Activated CD4-positive, alpha-beta T cell treated with anti-CD3 and anti-CD28 coated beads, Interleukin-2, amount 50 U/mL, for 4 hours (primary cell): ENCODE measurements at places on chromosomes 7 and 10.

DNA sequence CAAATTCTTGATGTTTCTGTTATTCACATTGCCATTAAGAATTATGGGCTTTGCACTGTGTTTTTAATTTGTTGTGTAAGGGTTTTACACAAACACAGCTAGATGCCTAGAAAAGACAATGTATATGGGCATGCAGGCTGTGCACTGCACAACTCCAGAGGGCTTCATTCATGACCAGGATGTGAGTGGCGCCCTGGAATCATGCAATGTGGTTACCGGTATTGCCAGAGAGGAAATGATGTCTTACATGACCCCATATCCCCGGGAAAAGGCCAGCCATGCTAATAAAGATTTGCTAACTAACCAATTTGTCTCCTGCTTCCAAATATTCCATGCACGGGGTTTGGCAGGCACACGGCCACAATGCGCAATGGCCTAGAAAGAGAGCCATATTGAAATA, 16.9 kb downstream of the KCNMA1 start:
- DNase-seq: no peak

DNA sequence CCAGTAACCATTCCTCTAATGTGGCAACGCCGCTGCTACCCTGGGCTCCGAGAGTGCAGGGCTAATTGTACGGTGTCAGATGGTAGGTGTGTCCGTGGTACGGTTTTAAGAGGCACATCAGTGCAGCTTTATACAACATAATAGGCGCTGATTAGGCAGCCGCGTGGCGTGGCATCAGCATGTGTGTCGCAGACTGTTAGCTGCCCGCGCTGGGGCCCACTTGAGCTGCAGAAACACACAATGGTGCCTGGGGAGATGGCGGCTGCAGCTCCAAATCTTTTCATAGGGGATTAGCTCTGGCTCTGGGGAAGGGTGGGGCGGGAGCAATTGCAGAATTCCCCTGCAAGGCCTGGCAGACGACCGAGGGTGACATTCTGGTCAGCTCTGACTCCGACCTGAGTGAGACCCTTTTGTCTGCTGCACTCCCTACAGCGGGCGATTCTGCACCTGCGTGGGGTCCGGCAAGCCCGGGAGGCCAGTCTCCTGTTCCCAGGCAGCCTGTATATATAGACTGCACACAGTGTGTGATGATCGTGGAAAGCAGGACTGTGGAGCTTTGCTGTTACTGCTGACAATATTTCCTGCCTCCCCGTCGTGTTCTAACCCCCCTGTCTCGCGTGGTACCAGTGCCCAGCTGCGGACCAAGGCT, 722.7 kb upstream of the CELF2 start:
- DNase-seq: no peak

DNA sequence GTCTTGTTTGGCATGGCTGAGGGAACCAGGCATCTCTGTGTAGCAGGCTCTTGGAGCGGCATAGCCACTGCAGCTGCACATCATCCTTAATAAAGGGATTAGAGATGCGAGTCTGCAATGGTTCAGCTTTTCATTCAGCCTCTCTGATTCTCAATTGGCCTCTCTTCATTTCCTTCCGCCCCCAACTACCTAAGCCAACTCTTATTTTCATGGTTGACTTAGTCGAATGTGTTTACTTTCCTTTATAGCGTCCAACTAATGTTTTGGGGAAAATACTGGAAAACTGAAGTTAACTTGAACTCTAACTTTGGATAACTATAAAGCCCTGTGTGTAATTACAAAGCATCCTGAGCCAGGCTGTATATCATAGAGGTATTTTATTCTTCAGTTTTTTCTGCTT, 202.2 kb upstream of the KIAA1217 start:
- DNase-seq: no peak

DNA sequence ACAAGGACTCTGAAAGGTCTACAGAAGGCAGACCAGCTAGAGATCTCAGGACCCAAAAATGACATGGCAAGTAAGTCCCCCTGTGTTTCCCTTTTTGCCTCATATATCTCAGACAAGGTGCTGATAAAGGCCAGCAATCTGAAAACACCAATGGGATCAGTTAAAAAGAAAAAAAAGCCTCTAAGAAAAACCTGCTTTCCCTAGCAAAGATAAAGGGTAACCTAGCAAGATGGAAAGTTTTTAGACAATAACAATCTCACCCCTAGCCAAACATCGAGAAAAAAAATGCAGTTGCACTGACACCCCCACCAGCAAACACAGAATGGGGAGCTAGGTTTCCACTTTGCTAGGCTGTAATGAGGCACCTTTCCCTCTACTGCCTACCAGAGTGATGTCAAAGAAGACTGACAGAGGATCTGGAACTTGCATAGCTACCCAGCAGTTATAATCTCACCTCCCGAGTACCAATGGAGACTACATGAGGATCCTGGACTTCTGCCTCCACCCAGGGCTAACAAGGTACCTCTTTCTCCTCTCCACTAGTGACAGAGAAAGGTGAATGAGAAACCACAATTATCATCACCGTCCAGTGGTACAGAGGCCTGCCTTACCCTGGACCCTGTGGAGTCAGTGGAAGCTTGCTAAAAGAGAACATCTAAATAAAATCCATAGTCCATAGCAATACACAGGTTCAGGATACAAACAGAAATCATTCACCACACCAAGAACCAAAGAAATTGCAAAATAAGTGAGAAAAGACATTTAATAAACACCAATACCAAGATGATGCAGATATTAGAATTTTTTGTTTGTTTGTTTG, 240.8 kb downstream of the ARHGAP12 start:
- no peak for DNase-seq

DNA sequence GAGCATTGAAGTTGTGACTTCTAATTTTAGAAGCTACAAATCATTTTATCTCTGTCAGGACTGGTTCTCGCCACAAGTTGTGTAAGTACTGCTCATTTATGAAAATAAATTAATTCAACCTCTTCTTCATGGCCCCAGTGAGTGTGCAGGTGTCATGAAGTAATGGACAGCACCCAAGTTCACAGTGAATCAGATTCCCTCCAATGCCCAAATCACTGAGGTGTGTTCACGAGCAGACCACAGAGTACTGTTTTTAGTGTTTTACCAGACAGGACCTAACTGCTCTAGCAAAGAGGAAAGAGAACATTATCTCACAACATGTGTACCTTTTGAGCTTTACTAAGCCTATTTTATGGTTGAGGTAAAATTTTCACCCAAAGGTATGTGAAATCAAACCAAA, 980.0 kb downstream of the CNTNAP2 start:
- no peak for DNase-seq

- DNase-seq: peak; percentile 33
Observed at GRCh38 chr10:110852255-110852896, 19.4 kb upstream of the PDCD4 start.

DNA sequence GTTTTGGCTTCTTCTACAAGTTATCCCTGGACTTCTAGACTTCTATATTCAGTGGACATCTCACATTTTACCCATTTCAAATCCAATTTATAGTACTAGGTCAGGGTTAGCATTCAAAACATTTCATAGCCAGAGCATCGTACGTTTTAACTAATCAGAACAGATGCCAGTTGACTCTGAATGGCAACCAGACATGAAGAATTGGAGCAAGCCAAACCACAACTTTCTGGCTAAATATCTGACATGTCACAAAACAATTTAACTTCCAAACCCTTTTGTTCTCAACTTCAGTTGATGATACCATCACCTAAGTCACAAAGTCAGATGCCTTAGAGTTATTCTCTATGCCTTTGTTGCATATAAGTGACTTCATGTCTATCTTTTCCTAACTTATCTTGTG, 1105.7 kb downstream of the XPNPEP1 start:
- DNase-seq: no peak

DNA sequence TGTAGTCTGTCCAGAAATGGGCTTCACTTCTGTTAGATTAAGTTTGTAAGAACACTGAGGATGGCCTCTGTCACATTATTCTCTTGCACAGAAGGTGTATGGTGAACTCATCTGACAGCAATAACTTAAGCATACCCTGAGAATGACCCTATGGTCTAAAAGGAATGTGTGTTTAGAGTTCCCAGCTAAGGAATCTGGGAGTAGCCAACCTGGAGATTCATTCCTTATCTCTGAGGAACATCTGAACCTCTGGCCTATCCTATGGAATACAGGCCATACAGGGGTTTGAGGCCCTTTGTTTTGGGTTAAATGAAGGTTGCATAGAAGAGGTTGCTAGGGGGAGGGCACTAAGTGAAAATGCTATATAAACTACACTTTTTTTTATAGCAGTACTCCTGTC, 41.4 kb downstream of the LAMB4 start:
- no peak for DNase-seq

DNA sequence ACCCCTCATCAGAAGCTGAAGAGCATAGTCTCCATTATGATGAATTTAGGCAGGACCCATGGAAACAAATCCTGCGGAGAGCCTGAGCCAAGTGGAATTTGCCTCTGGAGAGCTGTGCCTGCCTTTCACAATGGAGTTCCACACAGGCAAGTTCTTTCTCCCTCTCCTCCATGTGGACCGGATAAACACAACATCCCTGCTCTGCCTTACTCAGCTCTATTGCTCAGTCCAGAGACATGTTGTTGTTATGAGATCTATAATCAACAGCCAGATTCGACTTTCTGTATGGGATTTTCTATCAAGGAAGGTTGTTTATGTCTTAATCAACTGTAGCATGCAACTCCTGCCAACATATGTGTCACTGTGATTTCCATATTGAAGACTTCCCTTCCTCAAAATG, 59.5 kb upstream of the ELMO1 start:
- no peak for DNase-seq

DNA sequence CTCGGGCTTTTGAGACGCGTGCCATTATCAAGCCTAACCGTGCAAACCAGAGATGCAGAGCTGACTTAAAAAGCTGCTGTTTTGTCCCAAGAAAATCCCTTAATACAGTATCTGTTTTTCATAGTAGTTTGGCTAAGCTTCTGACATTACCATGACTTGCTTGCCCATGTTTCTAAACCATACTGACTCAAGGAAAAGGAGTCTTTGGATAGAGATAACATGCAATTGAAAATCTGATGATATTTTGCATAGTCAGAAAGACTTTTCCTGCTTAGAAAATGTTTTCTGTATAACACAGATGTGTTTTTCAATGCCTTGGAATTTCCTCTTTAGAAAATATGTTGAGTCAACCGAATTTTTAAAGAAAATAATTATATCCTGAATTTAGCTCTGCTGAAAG, 21.5 kb upstream of the AKR1E2 start:
- DNase-seq: no peak

DNA sequence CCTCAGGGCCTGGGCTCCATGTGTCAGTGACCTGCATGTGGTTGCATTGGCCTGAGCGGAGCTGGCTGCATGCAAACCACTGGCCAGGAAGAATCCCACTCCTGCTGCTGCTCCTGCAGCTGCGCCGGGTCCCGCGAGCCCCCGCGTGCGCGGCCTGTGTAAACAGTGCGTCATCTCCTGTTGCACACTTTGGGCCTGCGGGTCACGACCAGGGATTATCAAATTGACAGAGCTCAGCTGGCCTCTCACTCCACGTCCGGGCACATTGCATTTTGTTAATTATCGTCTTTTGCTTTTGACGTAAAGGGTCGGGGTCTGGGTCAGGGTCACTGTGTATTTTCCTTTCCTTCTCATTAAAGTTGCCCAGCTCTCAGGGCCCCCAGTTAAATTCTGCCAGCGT, 132.6 kb downstream of the RGS10 start:
- no peak for DNase-seq

DNA sequence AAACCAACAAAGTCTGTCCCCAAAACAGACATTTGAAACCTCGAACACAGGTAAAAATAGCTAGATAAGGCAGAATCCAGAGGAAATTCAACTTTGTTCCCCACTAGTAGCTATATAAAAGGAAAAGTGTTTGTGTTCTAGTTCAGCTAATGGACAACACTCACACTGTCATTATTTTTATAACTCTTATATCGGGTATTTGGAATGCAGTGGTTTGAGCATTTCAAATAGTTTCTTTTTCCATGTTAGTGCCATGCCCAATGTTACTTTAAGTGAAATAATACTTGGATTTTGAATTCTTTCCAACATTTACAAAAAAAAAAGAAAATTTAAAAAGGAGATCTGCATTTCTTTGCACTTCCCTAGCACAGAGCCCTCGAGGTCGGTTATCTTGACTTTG, 213.6 kb downstream of the DOCK4 start:
- no peak for DNase-seq

- no peak for DNase-seq
Observed at GRCh38 chr10:113335592-113335991, 217.3 kb upstream of the HABP2 start.

GRCh38 chr7:21364801-21365271, 63.0 kb upstream of the SP4 start:
- DNase-seq: no peak

GRCh38 chr10:13105184-13105583, 5.2 kb downstream of the OPTN start:
- DNase-seq: no peak

DNA sequence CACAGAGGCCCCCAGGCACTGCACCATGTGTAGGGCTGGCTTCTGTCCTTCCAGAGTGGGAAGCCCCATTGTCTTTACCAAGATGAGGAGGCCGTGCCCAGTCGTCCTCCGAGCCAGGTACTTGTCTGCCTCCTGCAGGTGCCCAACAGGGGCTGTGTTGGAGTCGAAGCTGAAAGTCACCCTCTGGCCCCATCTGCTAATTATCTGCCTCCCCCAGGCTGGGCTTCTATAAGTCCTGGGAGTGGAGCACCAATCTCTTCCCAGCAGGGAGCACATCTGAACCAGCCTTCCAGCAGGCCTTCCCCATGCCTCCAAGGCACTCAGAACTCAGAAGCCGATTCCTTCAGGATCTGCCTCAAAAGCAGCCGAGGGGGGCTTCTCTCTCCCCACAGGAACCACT, 11.6 kb upstream of the CHST15 start:
- no peak for DNase-seq

- no peak for DNase-seq
Observed at GRCh38 chr10:58807629-58808022, 295.0 kb downstream of the BICC1 start.

DNA sequence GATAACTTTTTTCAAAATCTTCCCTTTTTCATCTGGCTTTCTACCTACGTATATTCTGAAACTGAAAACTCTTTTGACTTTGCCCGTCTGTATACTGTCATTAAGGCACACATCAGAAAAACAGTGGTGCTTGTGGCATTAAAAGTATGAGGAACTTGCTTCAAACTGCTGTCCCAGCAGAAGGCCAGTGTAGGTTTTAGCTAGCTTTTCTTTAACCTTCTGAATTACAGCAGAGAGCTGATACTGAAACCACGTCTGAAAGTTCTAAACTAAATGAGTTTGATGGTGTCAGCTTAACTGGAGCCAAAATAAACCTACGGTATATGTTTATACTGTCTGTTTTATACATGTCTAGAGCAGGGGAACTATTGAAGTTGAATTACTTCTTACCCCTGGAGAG, 283.4 kb downstream of the TFEC start:
- no peak for DNase-seq

- DNase-seq: no peak
Observed at GRCh38 chr7:39458061-39458745, 108.0 kb upstream of the YAE1 start.
